ENCODE measurements at places on chromosomes 7 and 10. TPM values are rescaled to one million over a fixed set of nuclear protein-coding genes. Genes with fewer than 3 reads are reported as not detected.

UTF1 gene
- total RNA-seq: not detected

EBLN1 gene
- total RNA-seq: not detected

HOXA7 gene
- 20.9 TPM for total RNA-seq

FAM25A gene
- not detected for total RNA-seq

LIPF gene
- 1.7 TPM for total RNA-seq

CISD1 gene
- total RNA-seq: 46.3 TPM

SPDYE11 gene
- 0.08 TPM for total RNA-seq
